ENCODE measurements at places on chromosomes 13 and 19.

DNA sequence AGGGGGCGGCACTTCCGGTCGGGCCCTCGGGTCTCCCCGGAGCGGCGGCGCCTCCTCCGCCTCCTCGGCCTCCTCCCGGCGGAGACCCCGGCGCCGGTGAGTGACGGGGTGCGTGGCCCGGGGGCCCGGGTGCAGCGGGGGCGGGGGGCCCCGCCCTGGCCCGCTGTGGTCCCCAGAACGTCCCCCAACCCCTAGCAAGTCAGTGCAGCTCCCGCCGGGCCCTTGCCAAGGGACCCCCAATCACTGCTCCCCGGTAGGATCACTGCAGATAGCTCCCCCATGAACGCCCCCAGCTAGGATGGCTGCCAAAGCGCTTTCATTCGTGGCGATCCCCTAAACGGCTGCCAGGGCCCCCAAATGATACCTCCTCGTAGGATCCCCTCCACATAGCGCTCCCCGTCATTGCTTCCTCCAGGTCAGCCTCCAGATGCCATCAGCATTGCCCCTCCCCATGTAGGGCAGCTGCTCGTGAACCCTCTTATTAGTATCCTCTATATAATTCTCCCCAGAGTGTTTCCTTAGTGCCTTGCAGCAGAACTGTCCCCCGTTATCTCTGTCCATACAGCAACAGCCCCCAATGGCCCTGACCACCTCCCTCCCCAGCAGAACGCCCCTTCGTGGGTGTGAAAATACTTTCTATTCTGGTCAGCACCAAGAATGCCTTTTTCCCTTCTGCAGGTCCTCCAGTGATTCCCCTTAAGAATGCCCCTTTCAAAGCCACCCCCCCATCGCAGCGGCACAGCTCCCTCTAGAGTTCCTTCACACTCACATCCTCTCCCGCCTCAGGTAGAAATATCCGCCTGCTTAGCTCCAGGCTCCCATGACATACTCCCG, at the start of gene ZNF865:
Gene ZNF865 (plus strand): TSS at position 11 of the 834 bp plus-strand sequence. CDS start 7,972 bp downstream, outside the sequence.
- DNase-seq = peak; percentile 55

GRCh38 chr19:18390065-18390907, 4.3 kb downstream of the GDF15 start:
- DNase-seq = no peak

- DNase-seq = peak; percentile 73
Observed at GRCh38 chr19:46713781-46714443, 3.0 kb downstream of the PRKD2 start.

- DNase-seq = no peak
Observed at GRCh38 chr13:66513728-66514127, 716.4 kb downstream of the PCDH9 start.

DNA sequence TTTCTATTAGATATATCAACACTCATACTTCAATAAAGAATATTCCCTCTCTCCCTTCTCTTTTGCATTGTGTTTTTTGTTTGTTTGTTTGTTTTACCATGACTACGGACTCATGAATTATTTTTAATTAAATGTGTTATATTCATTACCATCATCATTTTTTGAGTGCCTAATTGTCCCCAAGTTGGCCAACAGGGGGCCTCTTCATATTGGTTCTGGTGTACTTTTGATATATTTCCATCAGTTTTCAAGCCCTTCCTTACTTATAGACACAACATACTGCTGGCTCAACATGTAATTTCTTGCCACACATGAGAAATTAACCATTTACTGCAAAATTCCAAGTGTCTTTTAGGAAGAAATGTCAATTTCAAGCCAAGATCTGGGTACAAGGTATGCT, 54.5 kb upstream of the GPC6 start:
- no peak for DNase-seq

GRCh38 chr19:54331626-54332025, 7.3 kb downstream of the LILRA4 start:
- no peak for DNase-seq

DNA sequence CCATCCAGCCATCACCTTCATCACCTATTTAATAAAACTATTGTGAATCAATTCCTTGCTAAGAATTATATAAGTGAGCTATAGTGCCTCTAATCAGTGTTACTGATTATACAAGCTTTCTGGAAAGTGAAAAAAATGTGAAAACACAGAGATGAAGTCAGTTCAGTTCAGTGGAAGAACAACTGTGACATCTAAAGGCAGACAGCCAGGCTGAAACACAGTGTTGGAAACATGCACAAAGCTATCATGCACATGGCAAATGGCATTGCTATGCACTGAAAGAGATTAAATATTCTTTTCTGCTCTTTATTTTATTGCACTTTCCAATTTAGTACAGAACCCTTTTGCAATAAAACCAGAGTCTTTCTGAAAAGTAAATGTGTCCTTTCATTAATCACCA, 294.0 kb downstream of the RBM26 start:
- no peak for DNase-seq

GRCh38 chr19:33654840-33655508, 33.2 kb downstream of the CHST8 start:
- no peak for DNase-seq

DNA sequence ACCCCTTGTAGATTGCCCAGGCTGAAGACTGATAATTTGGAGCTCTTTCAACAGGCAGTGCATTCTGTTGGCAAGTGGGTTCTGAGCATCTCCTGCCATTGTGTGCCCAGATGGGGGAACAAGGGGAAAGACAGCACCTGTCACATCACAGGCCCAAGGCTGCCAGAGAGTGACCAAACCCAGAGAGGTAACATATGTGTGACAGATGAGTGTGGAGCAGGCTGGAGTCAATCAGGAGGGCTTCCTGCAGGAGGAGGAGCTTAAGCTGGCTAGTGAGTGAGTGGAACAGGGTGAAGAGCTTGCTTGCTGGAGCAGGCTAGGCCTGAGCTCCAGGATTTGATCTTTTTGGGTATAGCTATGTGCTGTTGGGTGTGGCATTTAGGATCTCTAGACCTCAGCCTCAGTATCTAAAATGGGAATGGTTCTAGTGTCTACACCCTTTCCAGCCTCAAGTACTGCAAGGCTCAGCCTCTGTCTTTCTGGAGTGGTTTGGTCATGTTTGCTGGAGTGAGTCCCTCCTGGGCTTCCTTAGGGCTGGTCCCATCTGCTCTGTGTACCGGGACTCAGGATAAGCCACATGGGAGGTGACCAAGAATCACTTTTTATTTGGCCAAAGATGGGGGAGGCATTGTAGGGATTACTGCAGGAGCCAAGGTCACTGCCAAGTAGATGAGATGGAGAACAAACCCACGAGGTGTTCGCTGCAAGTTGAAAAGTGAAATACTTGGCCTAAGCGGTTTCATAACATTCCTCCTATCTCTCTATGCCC, 152.4 kb upstream of the TSHZ3 start:
- no peak for DNase-seq

- no peak for DNase-seq
Observed at GRCh38 chr13:72435251-72435650, 292.2 kb downstream of the MZT1 start.

DNA sequence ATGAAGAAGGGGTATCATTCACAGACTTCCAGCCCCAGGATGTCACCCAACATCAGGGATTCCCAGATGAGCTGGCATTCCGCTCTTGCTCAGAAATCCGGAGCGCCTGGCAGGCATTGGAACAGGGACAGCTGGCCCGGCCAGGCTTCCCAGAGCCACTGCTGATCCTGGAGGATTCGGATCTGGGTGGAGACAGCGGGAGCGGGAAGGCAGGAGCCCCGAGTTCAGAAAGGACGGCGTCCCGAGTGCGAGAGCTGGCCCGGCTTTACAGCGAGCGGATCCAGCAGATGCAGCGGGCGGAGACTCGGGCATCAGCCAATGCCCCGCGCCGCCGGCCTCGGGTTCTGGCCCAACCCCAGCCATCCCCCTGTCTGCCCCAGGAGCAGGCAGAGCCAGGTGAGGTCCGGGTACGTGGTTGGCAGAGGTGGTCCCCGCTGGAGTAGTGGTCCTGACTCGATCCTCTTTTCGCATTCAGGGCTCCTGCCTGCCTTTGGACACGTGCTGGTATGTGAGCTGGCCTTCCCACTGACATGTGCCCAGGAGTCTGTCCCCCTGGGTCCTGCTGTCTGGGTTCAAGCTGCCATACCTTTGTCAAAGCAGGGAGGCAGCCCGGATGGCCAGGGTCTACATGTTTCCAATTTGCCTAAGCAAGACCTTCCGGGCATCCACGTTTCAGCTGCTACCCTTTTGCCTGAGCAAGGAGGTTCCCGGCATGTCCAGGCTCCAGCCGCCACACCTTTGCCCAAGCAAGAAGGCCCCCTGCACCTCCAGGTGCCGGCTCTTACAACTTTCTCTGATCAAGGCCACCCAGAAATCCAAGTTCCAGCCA, 11.0 kb downstream of the PLEKHG2 start:
- DNase-seq = no peak

GRCh38 chr19:51742789-51743188, 8.9 kb downstream of the FPR1 start:
- no peak for DNase-seq

- DNase-seq = no peak
Observed at GRCh38 chr13:42553098-42554046, 20.6 kb upstream of the TNFSF11 start.

DNA sequence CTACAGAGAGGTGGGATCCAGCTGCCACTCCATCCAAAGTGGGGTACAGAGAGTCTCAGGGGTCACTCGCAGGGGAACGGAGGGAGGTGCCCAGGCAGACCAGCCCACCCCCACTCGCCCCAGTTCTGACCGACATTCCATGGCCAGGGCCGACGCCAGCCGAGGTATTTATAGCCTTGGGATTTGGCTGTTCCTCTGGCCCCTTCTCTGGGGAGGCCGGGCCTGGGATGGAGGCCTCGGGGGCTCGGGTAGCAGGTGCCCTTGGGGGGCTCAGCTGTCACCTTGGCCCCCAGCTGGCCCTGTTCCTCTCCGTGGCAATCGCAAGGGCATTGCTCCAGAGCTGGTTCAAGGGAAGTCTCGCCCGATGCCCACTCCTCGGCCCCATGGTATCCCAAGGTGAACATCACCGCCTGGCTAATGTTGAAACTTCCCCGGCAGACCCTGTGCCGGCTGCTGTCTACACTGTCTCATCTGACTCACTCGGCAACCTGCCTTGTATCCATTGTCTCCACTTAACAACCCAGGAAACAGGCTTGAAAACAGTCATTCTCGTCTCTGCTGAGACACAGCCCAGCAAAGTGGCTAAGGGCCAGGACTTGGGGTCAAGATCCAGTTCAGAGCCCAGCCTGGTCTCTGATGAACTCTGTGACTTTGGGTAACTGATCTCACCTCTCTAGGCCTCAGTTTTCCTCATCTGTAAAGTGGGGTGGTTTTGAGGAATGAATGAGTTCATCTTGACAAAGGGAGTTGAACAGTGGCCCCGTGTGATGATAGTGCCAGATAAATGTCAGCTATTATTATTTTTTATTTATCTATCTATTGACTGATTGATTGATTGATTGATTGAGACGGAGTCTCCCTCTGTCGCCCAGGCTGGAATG, 9.7 kb downstream of the PRKACA start:
- DNase-seq = no peak

GRCh38 chr13:31890946-31891345, 140.6 kb upstream of the FRY start:
- no peak for DNase-seq

DNA sequence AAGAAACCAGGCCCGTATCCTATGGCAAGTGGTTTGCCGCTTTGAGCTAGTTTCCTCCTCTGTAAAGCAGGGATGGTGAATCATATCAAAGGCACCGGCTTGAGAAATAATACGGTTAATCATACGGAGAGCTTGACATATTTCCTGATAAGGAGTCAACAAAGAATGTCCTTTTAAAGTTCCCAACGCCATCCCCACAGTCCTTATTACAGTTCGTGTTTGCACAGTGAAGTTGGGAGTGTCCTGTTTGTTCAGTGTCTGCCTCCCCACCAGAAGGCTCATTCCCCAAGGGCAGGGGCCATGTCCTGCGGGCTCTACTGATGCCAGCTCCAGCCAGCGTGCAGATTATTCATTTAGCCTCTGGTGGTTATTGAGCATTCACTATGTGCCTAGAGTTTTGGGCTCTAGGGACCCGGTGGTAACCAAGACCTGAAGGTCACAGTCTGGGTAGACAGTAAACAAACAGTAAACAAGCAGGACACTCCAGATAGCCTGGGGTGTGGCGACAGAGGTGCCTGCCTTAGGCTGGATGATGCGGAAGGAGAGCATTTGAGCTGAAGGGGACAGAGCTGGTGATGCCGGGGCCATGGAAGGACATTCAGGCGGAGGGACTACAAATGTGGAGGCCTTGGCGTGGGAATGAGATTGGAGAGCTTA, 6.3 kb downstream of the GRAMD1A start:
- no peak for DNase-seq

DNA sequence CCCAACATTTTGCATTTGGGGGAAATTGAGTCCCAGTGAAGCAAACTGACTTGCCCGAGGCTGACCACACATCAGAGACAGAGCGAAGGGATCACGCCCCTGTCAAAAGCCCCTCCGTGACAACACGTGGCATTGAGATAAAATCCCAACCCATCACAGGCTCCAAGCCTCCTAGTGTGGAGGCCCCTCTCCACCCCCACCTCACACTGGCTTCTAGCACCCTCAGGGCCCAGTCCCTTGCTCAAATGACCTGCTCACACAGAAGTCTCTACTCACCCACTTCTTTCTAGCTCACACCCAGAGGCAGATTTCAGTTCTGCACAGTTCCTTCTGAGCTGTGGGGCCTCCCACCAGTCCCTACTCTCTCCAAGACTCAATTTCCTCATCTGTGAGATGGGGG, 10.3 kb downstream of the HPN start:
- no peak for DNase-seq

DNA sequence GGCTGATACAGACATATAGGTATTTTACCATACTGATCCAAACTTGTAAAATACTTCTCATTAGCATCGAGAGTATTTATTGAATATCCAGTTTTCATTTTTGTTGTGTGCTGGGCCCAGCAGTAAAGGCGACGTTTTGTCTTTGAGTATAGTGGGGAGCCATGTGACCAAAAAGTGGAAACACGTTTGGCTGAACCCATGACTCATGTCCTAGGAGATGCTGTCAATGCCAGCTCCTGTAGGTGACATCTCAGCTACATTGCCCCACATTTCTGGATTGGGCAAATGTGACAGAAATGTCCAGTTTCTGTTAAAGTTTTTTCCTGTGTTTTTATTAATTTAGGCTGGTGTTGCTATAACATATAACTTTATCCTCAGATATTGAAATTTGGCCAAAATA, 26.1 kb upstream of the GTF3A start:
- DNase-seq = no peak

DNA sequence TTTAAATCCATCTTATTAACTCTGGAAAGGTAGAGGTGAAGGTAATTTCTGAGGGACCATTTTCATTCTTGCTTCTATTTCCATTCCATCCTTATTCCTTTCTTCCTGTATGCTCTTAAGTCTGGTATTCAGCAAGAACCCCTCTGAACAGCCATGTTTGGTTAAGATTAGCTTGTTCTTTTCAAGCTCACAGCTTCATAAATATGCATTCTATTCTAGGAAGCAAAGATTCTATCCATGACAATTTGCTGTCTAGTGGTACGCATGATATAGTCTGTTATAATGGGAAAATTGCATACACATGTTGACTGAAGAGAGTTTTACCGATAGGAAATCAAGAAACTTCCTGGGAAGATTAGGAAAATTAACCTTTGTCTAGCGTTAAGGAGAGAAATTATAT, 218.7 kb downstream of the HS6ST3 start:
- DNase-seq = no peak

DNA sequence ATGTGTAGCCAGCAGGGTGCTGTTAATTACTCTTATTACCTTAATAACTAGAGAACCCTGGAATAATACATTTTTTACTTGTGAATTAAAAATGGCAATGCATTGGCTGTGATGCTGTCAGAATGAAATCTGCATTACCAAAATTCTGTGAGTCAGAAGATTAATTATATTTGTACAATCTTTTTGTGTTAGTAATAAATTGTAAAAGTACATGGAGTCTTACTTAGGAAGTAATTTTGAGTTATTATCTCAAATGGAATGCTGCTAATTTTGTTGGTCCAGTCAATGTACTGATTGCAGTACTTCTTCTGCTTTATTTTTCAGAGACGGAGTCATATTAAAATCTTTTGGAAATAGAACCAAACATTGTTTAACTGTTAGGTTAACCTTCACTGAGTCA, 152.0 kb upstream of the SLC10A2 start:
- no peak for DNase-seq

Measured in activated effector memory CD4-positive, alpha-beta T cell treated with Interleukin-2 at 50 U/mL for 16 hours (primary cell).